ENCODE measurements at places on chromosomes 5 and 9.

DNA sequence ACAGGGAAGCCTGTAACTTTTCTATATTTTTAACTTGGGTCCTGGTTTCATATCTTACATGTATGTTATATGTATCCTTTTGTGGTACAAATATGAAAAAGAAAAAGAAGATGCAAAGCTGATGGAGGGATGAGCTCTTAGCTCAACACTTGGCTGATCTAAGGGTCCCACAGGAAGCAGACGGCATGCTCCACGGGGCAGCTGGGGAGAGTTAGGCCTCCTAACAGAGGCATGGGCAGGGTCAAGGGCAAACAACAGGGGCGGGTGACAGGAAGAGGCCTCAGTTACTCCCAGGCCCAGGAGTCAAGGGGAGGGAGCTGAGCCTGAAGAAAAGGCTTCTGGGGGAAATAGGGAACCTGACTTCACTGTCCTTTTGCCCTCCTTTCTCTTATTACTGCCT, 287.2 kb downstream of the ZSWIM6 start:
- no peak for DNase-seq

GRCh38 chr9:135513351-135513846, 7.8 kb upstream of the LCN1 start:
- no peak for DNase-seq

GRCh38 chr9:8564960-8565359, 765.4 kb upstream of the DMAC1 start:
- no peak for DNase-seq

- peak; percentile 66 for DNase-seq
Measured at GRCh38 chr9:136536721-136537241, 9.1 kb downstream of the NOTCH1 start.

GRCh38 chr5:60448600-60448999, 251.4 kb downstream of the DEPDC1B start:
- DNase-seq, result no peak

- DNase-seq, result no peak
Measured at GRCh38 chr5:10699987-10700386, 61.0 kb downstream of the DAP start.

DNA sequence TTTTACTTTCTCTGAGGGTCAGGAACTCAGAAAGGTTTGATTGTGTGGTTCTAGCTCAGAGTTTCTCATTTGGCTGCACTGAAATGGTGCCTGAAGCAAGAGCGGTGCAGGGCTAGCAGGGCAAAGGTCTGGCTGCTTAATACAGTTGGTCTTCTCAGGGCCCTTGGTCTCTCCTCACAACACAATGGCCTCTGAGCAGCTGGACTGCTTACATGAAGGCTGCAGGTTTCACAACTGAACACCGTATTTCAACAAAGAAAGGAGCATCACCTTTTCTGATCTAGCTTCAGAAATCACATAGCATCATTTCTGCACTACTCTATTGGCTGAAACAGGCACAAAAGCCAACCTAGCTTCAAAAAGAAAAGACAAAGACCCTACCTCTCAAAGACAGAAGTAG, 122.2 kb downstream of the MLLT3 start:
- no peak for DNase-seq

DNA sequence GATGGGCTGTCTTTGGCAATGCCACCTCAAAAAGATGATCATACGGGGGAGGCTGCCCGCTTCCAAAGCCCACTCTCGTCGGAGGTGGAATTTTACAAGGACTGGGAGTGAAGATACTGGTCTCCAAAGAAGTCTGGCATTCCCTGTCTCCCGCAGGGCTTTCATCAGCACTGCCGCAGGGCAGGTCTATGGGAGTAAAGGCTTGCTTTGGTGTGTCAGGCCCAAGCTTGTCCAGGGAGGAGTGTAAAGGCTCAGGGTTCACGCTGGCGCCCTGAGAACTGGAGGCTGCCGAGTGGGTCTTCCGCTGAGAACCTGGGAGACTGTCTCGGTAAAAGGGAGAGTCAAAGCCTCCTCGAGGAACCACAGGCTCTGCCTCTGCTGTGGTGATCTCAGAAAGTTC, 27.0 kb downstream of the SPACA9 start:
- no peak for DNase-seq

DNA sequence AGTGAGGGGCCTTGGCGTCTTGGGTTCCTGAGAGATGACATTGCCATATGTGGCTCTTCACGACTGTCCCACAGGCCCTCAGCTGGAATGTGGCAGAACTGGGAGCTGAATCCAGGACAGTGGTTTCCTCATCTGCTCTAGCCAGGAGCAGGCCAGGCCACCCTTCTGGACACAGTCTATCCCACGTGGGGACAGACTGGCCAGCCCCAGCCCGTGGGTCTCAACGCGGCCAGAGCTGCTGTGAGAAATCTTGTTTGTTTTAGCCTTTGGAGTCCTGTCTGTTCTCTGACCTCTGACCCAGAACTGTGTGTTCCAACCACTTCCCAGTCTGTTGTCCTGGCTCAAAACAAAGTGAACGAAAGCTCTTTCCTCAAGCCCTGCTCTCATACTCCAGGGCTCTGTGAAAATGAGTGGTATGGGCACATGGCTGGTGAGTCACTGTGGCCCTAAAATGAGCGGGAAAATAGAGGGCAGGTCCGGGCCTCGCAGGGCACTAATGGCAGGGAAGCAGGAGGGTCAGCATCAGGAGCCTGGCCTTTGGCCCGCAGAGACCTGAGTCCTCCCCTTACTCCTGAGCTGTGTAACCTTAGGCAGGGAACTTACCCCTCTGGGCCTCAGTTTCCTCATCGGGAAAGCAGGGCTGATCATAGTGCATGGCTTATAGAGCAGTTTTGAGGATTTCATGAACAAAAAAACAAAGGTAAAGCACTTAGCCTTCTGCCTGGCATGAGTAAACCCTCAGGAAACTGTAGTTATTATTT, 34.8 kb upstream of the GLRX start:
- no peak for DNase-seq

GRCh38 chr5:157166214-157167213, at the start of gene GARIN3:
GARIN3 (minus strand) TSS chr5:157166264; CDS start chr5:157166168, 96 bp downstream.
- no peak for DNase-seq

DNA sequence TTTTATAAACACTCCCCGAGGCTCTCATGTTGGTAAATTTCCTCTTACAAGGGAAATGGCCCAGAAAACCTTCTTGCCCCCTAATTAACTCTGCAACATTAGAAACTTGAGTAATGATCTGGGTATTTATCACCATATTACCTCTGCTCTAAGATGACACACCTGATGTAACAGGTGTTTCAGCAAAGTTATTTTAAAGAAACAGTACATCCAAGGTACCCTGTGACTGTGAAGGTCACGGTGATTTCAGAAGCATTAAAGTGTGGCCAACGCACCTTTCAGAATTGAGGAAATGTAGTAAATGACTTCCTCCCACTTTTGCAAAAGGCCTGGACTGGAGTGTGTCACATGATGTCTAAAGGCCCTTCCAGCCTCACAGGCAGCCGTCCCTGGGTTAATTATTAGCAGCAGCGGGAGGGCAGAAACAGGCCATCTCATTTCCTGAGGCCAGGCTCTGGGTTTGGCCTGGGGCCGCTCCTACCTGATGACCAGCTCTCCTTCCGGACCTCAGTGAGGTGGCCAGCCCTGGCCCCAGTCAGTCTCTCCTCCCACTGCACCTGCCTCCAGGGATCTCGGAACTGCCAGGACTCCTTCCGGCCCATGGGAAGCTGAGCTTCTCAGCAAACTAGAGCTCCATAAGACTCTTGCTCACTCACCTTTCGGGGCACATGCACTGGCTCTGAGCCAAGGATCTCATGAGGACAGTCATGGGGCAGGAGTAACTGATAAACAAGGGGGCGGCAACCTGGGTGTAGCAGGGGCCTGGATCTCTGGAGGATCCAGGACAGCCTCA, 20.7 kb downstream of the PTPN3 start:
- no peak for DNase-seq

- DNase-seq, result no peak
Measured at GRCh38 chr9:38708759-38709158, 11.2 kb downstream of the FAM240B start.

DNA sequence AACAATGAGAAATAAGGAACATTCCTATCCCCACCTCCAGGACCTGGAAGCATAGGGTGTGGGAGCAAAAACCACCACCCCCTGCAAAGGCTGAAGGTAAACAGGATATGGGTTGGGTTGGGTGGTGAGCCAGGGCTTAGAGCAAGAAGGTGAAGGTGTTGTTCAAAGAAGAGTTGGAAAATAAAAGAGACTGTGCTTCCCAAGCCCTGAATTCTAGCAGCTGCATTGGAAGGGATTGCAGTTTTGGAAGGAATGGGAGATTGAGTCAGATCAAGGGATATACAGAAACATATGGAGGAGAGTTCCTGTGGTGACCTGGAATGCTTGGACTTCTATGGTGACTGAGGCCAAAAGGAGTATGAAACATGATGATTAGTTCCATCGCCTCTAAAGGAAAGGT, 24.7 kb upstream of the MTAP start:
- peak; percentile 6 for DNase-seq

DNA sequence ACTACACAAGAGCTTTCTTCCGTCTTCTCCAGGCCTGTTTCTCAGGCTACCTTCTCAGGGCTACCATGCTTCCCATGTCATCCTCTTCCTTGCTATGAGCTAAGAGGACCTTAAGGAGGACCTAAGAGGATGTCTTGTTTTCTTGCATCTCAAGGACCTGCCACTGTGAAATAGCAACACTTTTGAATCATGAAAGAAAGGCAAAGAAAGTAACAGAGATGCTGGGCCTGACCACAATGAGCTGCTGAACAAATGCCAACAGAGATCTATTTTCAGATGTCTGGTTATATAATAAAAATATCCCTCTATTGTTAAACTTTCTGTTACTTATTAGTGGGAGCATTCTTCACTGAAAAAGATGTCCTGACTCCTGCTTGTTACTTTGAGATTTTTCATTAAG, 36.7 kb upstream of the ANXA1 start:
- DNase-seq, result no peak

- DNase-seq, result peak; percentile 48
Measured at GRCh38 chr9:2180154-2180553, 165.0 kb downstream of the SMARCA2 start.

DNA sequence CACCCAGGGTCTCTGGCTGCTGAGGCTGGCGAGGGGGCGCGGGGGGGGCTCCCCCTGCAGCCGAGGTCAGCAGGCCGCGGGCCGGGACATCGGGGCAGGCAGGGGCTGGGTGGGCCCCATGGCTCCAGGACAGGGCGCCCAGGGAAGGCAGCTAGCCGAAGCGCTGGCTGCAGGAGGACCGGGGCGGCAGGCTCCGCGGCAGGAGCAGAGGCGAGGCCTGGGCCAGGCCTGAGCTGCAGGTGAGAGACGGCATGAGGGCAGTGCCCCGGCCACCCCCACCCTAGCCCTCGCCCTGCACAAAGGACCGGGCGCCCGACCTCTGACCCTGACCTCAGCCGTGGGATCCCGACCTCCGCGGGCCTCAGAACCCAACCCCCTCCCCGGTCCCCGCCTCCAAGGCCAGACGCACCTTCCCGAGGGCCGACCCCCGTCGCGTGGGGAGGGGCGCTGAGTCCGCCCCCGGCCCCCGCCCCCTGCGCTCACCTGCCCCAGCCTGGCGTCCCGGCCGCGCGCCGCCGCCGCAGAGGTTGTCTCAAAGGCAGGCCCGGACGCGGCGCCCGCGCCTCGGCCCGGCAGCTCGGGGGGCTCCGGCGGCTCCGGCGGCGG, 431 bp downstream of the RNF208 start:
- peak; percentile 71 for DNase-seq

DNA sequence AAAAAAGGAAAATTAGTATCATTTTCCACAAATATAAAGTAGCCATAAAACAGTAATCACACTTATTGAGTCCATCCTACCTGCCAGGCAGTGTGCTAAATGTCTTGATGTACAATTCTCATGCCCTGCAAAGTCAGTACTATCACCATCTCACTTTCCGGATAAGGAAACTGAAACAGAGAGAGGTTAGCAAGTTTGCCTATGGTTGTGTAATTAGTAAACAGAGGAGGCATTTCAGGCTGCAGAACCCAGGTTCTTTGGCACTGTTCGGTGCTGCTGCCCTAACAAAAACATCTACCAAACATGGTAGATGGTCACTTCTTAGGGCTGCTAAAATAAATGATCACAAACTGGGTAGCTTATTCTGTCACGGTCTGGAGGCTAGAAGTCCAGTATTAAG, 22.6 kb downstream of the PLAC8L1 start:
- DNase-seq, result no peak

GRCh38 chr5:143345671-143346440, 57.6 kb downstream of the NR3C1 start:
- no peak for DNase-seq

GRCh38 chr5:163877865-163878264, 372.4 kb downstream of the MAT2B start:
- DNase-seq, result no peak

GRCh38 chr9:2127486-2127885, 112.3 kb downstream of the SMARCA2 start:
- no peak for DNase-seq

DNA sequence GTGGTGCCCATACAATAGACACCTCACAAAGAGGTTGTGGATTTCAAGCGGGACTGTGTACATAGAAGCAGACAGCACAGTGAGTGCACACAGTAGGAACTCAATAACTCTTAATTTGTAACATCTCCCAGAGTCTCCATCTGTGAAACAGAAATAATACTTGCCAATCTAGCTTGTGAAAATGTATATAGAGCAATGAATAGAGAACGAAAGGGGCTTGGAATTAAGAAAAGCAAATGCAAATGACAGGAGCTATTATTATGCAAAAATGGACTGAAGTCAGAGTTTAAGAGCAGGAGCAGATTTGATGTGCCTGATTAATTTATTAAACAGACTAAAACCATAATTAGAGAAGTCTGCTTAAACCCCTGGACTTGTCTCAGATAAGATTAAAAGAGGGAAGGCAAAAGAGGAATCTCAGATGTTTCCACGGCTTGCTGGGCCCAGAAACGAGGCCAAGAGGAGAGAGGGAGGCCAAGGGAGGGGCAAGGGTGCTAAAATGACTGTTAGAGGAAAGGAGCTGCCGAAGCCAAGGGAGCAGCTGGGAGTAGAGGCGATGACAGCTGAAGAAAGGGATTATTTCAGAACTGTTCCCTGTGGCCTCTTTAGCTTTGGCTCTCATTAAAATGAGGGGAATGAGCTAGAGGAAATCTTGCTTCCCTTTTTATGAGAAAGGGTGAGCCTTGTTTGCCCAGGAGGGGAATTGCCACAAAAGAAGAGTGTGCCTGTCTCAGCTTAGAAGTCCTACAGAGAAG, 72.1 kb downstream of the FEM1C start:
- peak; percentile 19 for DNase-seq
